ENCODE measurements at places on chromosomes 4 and X.

GRCh38 chrX:133177202-133177601 is 41.0 kb downstream of the TFDP3 start:
- no peak for DNase-seq

DNA sequence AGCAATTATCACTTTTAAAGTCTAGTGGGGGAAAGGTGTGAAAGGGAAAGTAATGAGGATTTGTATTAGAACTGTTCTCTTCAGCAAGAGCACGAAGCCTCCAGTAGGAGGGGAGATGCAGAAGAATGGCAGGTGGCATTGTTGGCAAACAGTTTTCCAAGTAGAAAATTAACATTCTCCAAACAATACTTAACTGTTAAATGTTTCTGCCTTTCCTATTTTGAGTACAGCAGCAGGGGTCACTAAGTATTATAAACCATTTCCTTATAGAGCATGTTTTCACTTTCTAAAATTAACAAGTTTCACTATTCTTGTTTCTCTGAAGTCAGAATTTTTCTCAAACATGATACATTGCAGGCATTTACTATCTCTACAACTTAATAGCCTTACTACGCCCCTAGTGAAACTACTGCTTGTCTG is 58.7 kb downstream of the LEF1 start:
- no peak for DNase-seq

- no peak for DNase-seq
Measured at GRCh38 chrX:39117101-39117500, 315.8 kb downstream of the MID1IP1 start.

DNA sequence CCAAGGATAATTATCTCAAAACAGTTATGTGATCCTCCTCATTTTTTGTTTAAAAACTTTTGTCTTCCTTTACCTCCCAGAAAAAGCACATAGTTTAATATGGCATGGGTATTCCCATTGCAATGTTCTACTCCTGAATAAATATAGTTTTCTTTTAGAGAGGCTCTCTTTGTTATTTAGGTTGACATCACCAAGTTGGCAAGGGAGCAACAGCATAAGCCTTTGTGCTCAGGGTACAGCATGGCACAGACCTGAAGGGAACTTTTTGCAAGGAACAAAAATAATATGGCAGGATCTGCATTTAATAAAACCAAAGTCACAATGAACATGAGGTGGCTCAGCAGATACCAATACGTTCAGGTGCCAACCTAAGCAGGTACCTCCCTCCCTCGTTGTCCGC is 47.1 kb upstream of the NPY2R start:
- DNase-seq, result no peak

GRCh38 chr4:112951362-112952312 is 97.8 kb upstream of the ANK2 start:
- DNase-seq, result no peak

GRCh38 chrX:123601437-123601836 is 131.4 kb downstream of the THOC2 start:
- no peak for DNase-seq

DNA sequence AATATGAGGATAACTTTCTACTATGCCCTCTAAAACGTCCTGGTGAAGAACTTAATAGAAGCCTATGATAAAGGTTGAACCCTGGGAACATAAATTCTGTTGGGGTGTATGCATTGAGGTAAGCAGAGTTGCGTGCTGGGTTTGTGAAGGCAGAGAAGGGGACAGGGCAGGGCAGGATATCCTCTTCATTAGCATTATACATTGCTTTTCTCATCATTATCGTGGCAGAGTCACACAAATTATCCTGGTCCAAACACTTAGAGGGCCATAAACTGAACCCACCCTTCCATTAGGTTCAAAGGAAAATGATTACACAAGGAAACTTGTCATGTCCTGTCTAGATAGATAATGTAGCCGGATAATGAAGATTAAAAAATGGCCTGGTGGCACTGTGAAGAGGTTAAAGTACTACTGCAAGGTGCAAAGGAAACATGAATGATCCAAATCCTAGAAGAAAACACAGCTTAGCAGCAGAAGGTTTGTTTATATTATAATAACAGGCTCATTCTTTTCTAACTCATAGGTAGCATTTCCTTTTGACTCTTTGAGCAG is 189.1 kb downstream of the SPCS3 start:
- DNase-seq, result no peak

GRCh38 chrX:54470054-54470760 is 25.8 kb downstream of the FGD1 start:
- no peak for DNase-seq

DNA sequence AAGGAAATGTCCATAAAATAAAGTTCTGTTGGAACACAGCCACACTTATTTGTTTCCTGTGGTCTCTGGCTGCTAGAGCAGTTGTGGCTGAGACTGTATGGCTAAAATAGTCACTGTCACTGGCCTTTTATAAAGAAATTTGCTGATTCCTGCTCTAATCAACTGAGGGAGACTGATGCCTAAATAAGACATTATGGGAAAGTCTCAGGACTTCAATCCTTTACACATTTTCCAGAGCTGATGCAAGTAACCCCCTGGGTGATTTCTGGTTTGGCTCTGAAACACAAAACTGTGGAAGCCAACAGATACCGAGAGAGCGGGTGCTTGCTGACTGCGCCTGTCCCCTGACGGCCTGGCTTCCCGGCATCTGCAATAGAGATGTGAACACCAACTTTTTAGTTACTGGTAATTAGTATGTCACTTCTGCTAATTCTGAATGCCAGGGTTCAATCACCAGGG is 64.0 kb downstream of the POLR2B start:
- no peak for DNase-seq

- no peak for DNase-seq
Measured at GRCh38 chrX:23548164-23548563, 119.1 kb upstream of the PRDX4 start.

DNA sequence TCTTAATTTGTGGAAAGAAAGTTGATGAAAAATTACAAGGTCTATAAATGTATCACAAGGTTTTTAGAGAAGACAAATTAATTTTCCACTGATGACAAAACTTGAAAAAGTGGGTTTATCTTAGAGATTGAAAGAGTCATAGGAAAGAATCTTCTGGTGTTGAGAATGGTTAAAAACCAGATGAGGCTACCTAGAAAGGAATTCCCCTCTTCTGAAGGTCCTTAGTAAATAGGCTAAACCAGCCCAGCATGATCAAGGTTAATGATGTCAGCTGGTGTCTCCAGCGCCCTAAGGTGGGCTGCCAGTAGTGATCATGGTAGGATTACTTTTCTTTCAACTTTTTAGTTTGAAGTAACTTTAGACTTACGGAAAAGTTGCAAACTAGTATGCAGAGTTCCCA is 71.8 kb upstream of the PGRMC2 start:
- DNase-seq, result no peak

DNA sequence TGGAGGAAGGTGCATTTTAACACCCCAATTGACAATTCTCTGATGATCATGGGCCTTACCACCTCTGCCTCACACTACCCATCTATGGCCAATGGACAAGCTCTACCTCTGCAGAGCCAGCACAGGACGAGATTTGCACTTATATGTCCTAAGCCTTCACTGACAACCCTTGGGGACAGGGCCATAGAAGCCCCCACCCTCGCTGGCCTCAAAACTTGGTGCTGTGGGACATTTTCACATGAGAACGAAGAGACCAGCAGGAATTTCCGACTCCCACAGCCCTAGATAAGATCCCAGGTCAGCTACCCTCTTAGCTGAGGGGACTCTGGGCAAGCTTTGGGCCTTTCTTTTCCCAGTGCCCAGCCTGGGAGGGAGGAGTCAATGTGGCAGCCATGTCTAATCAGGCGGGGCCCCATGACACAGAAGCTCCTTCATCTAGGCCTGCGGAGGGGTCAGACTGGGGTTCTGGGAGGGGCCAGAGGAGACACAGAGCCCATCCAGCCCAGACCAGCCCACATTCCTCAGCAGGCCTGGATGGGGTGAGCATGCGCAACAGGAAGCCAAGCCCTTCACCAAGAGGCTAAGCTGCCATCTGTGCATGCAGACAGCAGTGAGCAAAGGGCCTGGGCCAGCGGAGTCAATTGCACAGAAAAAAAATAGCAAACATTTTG is 12.1 kb downstream of the PJA1 start:
- DNase-seq, result no peak

GRCh38 chr4:126869967-126870366 is 762.8 kb upstream of the INTU start:
- DNase-seq, result no peak

DNA sequence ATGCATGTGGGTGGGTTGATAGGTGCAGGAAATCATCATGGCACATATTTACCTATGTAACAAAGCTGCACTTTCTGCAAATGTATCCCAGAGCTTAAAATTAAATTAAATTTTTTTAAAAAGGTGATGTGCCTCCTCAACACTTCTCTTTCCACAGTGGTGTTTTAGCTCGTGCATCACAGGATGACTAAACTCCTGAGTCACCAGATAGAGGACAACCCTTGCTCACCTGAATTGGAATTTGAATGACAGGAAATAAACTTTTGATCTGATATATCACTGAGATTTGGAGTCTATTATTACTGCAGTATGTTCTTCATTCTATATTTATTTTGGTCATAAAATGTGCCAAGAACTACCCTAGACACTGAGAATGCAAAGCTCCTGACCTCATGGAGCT is 185.3 kb downstream of the MAPK10 start:
- no peak for DNase-seq

- no peak for DNase-seq
Measured at GRCh38 chr4:131054489-131055019, 1958.6 kb downstream of the C4orf33 start.

GRCh38 chrX:100677611-100678181 is 33.7 kb downstream of the SRPX2 start:
- no peak for DNase-seq

- no peak for DNase-seq
Measured at GRCh38 chrX:29471829-29472228, 743.5 kb upstream of the MAGEB2 start.

GRCh38 chr4:76703676-76704075 is 194.3 kb downstream of the SOWAHB start:
- DNase-seq, result no peak

- DNase-seq, result no peak
Measured at GRCh38 chr4:76748649-76749048, 149.3 kb downstream of the SOWAHB start.

- no peak for DNase-seq
Measured at GRCh38 chr4:8291036-8291682, 21.6 kb downstream of the HTRA3 start.

GRCh38 chr4:11748164-11748872 is 319.6 kb upstream of the HS3ST1 start:
- no peak for DNase-seq

GRCh38 chr4:40736910-40737309 is 12.8 kb upstream of the NSUN7 start:
- no peak for DNase-seq

DNA sequence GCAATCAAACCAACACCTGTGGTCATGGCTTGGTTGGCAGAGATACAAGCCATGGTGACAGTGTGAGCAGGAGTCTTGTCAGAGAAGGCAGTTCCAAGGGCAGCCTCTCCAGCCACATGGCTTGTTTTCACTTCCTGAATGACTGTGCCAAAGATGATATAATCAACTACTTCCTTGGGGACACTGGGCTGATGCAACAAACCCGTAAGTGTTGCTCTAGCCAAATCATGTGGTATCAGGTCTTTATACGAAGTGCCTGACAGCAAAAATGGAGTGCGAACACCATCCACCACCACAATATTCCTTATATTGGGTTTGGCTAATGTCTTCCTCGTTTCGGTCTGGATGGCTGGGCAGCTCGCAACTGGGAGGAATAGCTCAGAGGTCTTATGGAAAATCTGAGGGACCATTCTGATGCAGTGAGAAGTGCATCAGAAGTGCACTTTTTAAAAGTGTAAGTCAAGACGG is 922.0 kb downstream of the NLGN4X start:
- no peak for DNase-seq

DNA sequence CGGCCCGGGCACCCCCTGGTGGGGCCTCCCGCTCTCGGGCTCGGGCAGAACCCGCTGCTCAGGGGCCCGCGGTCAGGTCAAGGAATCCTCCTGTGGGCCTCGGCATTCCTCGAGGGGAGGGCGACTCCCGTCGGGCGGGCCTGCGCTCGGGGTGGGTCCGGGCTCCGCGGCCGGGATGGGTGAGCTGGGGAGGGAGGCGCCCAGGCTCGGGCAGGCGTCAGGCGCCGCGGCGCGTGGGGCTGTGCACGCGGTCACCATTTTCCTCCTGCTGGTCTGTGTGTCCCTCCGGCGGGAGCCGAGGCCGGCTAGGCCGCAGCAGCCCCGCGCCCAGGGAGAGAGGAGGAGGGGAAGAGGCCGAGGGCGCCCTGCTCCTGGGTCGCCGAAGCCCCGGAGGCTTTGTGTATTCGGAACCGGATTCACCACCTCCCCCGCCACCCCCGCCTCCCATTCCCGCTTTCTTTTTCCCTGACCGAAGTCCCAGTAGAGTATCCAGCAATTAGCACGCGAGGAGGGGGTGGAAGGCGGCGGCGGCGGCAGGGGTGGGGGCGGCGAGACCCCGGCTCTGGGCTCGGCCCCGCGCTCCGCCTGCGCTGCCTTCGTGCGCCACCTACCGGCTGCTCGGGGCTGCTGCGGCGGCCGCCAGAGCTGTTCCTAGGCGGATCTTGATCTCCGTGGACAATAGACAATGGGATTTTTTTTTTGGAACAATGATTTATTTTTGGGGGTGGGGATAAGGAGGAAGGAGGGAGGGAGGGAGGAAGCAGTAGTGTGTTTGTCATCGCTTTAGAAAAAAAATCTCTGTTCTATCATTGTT is 99.0 kb upstream of the MAML3 start:
- DNase-seq, result peak; percentile 78

GRCh38 chr4:106810122-106810521 is 226.0 kb downstream of the DKK2 start:
- DNase-seq, result no peak

DNA sequence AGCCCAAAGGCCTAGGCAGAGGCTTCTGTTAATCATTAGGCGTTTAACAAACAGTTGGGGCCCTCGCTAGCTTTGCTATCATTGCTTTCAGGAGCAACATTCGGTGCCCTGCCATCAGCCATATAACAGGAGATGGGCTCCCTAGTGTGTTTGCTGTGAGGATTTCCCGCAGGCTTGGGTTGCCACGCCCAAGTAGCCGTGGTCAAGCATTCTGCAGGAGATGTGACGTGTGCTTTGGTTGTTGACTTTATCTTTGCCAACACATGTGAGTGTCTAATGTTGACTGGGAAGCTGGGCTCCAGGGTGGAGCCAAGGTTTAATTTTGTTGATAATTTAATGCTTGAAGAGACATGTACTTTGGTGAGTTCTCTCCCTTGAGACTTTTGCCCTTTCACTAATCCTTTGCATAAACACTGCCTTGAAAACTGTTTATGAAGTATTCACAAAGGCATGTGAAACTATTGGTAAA is 184.6 kb upstream of the KIT start:
- DNase-seq, result no peak

DNA sequence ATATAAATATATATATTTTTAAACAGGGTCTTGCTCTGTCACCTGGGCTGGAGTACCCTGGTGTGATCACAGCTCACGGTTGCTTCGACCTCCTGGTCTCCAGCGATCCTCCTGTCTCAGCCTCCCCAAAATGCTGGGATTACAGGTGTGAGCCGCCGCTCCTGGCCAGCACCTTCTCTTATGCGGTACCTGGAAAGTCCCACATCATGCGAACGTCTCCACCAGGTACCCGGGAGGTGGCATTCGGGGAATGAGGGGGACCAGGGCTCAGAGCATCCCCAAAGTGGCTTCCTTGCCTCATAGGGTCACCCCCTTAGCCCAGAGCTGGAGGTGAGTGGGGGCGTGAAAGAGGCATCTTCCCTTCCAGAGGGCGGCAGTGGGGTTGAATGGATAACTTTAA is 84.0 kb upstream of the PPP2R3B start:
- DNase-seq, result no peak

- DNase-seq, result no peak
Measured at GRCh38 chr4:40916218-40916555, 166.4 kb downstream of the NSUN7 start.

Data from activated naive CD8-positive, alpha-beta T cell treated with anti-CD3 and anti-CD28 coated beads, Interleukin-2, amount 10 ng/mL, durations not matched to agents 7 days and 5 days (primary cell).